Activated T-helper 17 cell treated with anti-CD3 and anti-CD28 coated beads, Interleukin-2, amount 50 U/mL, for 72 hours (primary cell): ENCODE measurements at places on chromosomes 12 and 14. TPM values are rescaled to one million over a fixed set of nuclear protein-coding genes. Genes with fewer than 3 reads are reported as not detected.

- no peak for ATAC-seq
Measured at GRCh38 chr14:59067127-59067894, 121.2 kb upstream of the DAAM1 start.

GRCh38 chr12:56574210-56574609 is 52.6 kb downstream of the RBMS2 start:
- ATAC-seq: no peak

SOAT2 gene
- 1.1 TPM for total RNA-seq

GRCh38 chr12:49797449-49797776 is 30.8 kb downstream of the NCKAP5L start:
- no peak for ATAC-seq

TAS2R13 gene
- total RNA-seq: 1.2 TPM

DNA sequence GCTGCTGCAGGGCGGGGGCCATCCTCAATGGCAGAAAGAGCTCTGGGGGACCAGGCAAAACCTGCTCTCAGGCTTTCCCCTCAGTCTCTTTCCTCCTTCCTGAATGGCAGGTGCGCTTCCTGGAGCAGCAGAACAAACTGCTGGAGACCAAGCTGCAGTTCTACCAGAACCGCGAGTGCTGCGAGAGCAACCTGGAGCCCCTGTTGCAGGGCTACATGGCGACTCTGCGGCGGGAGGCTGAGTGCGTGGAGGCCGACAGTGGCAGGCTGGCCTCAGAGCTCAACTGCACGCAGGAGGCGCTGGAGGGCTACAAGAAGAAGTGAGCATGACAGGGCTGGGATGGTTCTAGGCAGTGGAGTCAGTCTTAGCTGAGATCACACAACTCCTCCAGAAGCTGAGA is 22.9 kb upstream of the KRT83 start:
- ATAC-seq: no peak

ENDOU gene
- total RNA-seq: not detected

DNA sequence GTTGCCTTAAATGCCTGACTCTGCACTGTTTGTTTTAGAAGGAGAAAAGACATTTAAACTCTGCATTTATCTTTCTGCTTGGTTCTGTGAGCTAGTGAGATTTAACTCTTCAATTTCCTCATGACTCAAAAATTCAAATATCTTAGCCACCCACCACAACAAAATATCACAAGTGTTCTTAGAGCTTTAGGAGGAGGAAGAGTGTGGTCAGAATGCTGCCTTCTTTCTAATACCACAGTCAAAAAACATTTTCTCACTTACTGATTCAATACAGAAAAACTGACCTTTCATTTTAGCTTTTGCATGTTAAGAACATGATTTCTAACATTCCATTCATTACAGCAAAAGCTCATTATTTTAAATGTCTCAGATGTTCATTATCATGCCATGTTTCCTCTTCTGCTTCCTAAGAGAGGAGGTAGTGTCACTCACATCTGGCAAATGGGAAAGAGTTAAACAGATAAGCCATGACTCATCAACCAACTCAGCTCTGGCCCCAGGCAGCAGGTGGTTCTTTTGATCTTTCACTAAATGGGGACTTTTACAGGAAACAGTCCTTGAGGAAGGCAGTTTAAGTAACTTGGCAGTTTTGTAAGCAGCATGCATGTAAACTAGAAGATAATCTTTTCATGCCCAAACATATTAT is 56.4 kb upstream of the RNU6-8 start:
- peak; percentile 89 for ATAC-seq

DNA sequence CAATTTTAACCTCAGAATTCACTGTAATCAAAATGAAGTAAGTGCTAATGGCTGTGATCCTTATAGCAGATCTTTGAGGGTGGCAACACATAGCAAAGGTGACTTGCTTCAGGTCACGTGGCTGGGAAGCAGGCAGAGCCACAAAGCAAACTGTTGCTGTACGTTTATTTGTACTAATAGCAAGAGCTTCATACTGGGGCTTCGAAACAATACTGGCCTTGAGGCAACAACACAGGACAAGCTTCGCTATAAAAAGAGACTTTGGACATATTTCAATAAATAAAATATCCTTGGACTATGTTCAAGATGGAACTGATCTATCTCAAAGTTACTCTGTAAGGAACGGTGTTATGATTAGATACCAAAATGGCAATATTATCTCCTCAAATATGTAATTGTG is 44.6 kb downstream of the MSRB3 start:
- no peak for ATAC-seq

EGLN3 gene
- 61.4 TPM for total RNA-seq

DNA sequence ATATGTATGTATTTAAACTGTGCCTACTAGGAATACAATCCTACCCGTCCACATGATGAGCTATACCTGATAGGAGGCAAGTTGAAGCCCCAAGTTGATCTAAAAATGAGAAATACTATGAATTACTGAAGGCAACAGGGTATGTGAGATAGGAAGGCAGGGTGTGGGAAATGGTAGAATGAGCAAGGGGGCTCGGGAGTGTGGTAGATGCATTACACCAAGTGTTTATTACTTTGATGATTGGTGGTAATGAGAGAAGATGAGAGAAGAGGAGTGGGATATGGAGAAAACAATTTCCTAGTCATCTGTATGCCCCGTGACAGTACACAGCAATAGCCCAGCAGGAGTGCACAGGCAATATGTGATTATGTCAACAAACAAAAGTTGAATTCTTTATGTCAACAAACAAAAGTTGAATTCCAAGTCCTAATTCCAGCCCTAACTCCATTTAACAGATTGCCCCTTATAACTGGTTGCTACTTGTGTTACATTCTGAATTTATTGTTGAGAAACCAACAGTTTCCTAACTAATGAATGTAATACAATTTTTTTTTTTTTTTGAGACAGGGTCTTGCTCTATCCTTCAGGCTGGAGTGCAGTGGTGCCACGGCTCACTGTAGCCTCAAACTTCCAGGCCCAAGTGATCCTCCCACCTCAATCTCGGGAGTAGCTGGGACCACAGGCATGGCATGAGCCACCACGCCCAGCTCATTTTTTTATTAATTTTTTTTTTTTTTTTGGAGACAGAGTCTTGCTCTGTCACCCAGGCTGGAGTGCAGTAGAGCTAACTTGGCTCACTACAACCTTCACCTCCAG is 2.5 kb downstream of the LPCAT3 start:
- ATAC-seq: no peak

GRCh38 chr14:96797582-96798349 is 584 bp downstream of the VRK1 start:
- ATAC-seq: peak; percentile 36

DNA sequence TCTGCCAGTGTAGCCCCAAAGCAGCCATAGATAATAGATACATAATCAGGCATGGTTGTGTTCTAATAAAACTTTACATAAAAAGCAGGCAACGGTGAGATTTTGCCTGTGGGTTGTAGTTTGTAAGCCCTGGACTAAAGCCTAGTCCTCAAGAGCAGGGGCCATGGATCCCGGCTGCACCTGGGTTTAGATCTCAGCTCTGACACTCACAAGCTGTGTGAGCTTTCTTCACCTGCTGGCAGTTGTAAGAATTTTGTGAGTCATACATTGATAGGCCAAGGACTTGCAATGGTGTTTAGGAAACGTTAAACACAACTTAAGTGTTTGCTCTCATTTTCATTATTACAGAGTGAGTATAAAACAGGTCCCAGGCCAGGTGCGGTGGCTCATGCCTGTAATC is 395.8 kb upstream of the TBX3 start:
- no peak for ATAC-seq

DNA sequence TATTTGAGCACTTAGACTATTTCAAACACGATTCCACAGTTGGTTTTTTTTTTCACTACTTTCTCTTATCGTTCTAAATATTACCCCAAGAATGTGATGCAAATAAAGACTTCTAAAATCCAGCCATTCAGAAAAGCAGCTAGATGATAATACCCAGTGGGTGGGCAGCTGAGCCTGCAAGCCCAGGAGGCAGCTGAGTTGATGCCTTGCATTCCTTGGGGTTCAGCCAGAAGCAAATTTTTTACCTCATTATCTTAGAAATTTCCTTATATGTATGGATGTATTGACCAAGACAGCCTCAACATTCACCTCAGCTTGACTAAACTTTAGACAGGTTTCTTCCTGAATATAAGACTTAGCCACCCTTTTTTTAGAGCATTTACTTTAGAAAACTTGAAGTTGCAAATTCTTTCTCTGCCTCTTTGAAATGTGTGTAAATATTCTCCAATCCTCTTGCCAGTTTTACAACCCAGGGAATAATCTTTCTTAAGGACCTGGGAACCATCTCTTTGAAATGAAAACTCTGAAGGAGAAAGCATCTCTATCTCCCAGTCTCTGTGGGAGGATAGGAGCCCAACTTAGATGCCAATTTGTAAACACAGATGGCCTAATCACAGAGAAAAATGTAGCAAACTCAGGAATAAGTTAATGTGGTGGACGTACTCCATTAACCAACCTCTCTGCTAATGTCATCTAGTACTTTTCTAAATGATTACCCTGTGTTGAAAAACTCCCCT is 52.2 kb upstream of the ANP32D start:
- no peak for ATAC-seq

- ATAC-seq: peak; percentile 46
Measured at GRCh38 chr12:123530668-123531067, 2.9 kb downstream of the RILPL1 start.

- ATAC-seq: no peak
Measured at GRCh38 chr14:94775091-94775870, 5.4 kb upstream of the GSC start.

- ATAC-seq: peak; percentile 39
Measured at GRCh38 chr12:112665958-112666357, 125.6 kb upstream of the RPH3A start.

- no peak for ATAC-seq
Measured at GRCh38 chr12:122845865-122846621, 10.8 kb downstream of the HIP1R start.

FSCB gene
- not detected for total RNA-seq

DNA sequence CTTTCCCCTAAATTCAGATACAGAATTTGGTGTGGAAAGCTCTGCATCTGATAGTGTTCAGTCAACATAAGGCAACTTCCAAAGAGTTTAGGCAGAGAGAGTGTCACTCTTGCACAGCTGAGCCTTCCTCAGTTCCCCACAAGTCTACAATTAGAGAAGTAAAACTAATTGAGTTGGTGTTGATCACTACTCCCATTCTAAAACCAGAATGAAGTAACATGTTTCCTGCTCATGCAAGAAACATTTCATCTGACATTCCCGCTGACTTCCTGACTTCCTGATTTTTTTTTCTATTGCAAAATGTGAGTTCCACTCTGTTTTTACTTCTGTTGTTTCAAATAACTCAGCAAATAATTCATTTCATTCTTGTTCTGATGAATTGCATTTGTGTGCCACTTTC is 271.0 kb downstream of the ALG10B start:
- no peak for ATAC-seq

GRCh38 chr12:109881752-109882151 is 1.4 kb upstream of the GLTP start:
- ATAC-seq: no peak

DNA sequence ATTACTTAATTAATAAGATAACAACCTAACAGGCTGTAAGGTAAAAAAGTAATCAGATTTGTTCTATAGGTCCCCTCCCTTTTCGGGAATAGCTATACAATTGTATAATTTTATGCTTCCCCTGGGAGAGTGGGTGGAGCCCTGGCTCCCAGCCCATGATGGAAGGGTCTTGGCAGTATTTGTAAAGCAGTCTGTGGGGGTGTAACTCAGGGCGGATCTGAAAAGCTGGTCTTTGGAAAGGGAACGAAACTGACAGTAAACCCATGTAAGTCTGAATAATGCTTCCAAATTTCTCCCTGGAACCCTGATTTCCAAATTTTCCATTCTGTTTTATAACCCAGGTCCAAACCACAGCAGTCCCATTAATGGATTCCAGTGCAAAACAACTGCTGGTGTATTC is 110.4 kb downstream of the DAD1 start:
- no peak for ATAC-seq

GRCh38 chr14:80447392-80447791 is 236.1 kb upstream of the DIO2 start:
- ATAC-seq: no peak

DNA sequence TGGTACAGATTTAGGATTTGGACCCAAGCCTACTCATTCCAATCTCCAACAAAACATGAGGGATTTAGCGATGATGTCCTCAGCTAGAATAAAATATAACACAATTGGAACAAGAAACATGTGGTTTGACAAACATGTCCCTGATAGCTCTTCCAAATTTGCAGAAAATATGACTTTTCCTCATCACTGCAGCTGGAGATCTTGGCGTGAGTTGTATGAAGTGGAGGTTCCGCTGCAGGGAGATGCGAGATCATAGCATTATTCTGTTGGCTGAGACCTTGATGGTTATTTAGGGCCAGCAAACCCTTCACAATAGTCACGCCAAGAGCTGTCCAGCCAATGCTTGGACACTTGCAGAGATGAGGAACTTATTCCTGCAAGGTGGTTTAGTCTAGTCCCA is 413.4 kb upstream of the TBX3 start:
- no peak for ATAC-seq

- ATAC-seq: no peak
Measured at GRCh38 chr14:71749613-71750238, 182.5 kb upstream of the RGS6 start.

MIP gene
- total RNA-seq: not detected

P2RX7 gene
- total RNA-seq: 6.4 TPM

DNA sequence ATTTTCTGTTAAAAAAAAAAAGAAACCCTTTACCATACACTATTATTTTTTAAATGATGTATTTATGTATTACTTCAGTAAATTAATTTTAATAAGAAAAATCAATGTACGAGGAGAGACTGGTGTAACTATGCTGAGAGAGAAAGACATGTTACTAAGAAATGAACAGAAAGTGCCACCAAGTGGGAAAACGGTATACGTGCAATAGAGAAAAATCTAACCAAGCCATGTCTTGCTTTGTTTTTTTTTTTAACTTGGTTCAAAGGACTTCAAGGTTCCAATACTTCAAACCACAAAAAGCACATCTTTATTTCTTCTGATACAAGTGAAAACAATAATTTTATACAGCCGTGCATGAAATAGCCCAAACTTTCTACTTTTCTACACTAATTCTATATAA is 22.9 kb downstream of the NDUFA12 start:
- ATAC-seq: no peak

DNA sequence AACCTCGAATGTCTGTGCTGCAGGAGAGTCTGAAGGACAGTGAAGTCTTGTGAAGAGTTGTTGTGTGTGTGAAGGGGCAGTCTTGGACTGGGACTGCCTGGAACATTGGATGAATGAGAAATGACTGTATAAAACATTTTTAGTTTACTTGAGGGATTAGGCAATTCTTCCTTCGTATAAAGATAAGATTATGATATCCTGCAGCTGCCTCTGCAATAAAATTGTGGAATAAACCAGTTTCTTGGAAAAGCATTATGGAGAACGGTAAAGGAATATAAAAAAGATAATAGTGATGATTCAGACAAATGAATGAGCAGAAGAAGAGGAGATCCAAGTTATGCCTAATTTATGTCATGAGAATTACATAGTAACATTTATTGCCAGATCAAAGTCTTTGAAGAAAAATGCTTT is 30.9 kb upstream of the LUM start:
- no peak for ATAC-seq

CD27 gene
- 42.1 TPM for total RNA-seq
